ENCODE measurements at places on chromosomes 2 and 18. TPM values are rescaled to one million over a fixed set of nuclear protein-coding genes. Genes with fewer than 3 reads are reported as not detected.

Gene TBC1D8
- 12.3 TPM for total RNA-seq

Gene MC5R
- 0.54 TPM for total RNA-seq

Gene TXNDC2
- not detected for total RNA-seq

Gene NETO1
- 4.2 TPM for total RNA-seq

Gene TMEFF2
- total RNA-seq = 0.09 TPM

Gene NEU2
- total RNA-seq = not detected
